ENCODE measurements at places on chromosomes 11 and 22.

GRCh38 chr11:78840623-78841022, 266.0 kb upstream of the NARS2 start:
- peak; percentile 13 for DNase-seq

DNA sequence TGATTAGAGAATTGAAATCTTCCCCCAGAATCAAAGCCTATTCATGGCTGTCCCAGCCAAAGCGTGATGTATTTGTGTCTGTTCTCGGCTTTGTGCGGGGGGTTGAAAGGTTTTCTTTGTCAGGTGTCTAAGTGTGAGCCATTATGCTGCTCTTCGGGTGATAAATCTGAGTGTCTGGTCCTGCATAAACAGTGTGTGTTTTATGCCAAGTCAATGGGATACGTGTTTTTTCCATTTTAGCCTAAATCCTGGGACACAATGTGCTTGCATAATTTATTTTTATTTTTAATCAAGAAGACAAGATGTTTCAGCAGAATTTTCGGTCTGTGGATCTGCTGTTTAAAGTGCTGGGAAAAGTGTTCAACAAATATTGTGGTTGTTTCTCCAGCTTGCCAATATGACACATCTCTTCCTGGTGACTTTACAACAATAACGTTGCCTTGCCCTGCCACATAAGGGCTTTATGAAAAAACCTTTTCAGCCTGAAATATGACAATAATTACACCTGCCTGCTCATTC, 267.8 kb downstream of the TBC1D22A start:
- no peak for DNase-seq

DNA sequence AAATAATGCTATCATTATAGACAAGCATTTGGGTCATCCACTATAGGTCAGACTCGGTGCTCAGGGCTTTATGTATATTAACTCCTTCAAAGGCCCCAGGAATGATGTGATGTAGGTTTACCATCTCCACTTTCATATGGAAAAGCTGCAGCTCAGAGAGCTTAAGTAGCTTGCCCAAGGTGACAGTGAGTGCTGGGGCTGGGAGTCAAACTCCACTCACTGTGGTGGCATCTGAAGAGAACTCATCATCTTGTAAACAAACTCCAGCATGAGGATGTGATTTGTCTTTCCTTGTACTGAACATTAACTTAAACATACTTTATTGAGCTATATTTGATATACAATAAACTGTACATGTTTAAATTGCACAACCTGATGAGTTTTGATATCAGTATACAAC, 25.4 kb downstream of the TENM4 start:
- no peak for DNase-seq

DNA sequence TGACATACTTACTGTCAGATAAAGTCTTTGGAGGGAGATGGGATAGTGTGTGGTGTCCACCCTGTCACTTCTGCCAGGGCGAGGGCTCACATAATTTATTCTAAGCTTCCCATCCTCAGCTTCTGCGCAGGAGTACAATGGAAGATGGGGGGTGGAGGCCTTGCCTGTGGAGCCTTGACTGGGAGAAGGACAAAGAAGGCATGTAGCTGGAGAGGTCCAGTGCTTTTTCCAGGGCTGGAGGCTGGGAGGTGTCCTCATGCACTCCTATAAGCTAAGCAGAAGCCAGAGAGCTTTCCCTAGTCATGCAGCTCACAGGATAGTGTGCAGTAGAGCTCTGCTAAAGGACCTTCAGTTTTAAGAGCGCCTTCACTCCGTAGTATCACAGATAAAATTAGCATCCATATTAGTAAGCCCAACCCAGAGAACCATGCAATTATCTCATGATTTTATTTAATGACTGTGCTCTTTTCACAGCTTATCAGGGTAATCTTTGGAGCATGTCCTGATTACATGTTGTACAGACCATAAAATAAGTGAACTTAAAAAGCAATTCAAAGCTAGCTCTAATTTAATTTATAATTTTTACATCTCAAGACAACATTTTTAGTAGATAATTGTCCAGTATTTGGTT, 148.3 kb downstream of the TEAD1 start:
- DNase-seq: no peak

GRCh38 chr11:95715777-95716241, 73.8 kb downstream of the FAM76B start:
- DNase-seq: peak; percentile 31

All from choroid plexus epithelial cell (primary cell).